Stimulated activated effector memory CD8-positive, alpha-beta T cell treated with anti-CD3 and anti-CD28 coated beads, Interleukin-12 subunit alpha, Interleukin-12 subunit beta, amount 100 ng/mL, for 72 hours (primary cell): ENCODE measurements at places on chromosomes 1 and 21.

GRCh38 chr1:13469343-13469742, 44.5 kb downstream of the LRRC38 start:
- DNase-seq, result no peak

DNA sequence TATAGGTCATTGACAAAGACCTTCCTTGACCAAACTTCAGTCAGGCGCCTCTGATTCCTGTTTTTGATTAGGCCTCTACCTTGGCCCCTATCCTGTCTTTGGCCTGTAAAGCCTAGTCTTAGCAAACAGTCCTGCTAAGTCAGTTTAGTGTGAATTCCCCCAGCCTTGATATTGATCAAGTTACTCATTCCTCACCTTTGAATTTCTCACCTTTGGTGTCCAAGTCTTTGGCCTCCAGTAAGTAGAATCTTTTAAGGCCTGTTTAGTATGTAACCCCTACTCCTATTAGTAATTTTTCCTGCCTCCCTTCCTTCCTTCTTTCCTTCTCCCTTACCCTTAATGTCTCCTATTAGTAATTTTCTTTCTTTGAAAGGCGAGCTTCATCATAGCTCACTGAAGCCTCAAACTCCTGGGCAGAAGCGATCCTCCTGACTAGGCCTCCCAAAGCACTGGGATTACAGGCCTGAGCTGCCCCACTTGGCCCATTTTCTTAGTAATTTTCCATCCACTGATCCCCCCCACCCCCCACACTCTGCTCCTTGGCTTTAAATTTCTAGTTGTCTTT, 13.0 kb upstream of the ZNF692 start:
- DNase-seq, result no peak

DNA sequence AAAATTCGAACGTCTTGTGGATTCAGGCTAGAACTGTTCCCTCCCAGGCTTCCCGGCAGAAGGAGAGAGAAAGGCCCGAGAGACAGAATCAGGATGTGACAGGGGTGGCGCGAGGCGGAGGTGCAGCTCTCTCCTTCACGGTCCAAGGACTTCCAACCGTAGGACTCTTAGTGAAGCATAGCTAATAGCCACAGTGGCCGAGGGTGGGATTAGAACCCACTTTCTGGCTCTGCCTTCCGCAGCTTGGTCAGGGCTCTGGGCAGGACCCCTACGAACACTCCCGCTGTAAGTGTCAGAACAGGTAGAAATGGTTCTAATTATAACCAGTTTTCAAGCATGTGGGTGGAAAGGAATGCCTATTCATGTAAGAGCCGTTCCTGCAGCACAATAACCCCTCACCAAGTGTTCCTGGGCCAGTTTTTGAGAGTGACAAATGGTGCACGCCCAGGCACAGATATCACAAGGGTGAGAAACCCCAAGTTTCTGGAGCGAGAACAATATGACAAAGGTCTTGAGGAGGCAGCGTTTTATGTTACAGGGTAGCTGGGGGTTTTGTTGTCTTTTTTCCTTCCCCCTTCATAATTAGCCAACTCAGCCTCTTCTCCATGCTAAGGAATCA, 86.4 kb downstream of the SYF2 start:
- no peak for DNase-seq

GRCh38 chr1:25796811-25797458, 3.1 kb upstream of the SELENON start:
- peak; percentile 85 for DNase-seq

DNA sequence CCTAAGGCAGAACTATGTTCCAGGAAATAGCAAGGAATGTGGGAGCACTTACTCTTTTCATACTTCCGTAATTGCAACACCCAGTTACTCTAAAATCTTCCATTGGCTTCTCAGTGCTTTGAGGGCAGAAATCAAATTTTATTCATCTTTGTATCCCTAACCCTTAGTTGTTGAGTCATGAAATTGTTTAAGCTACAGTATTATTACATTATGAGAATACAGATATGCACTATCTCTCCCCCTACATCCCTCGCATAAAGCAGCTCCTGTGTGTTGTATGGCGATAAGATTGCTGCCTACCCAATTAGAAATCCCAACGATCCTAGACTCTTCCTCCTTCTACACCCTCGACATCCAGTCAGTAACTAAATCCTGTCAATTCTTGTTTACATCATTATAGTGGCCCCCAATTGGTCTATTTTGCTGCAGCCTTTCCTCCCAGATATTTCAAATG, 2.6 kb downstream of the AIDA start:
- DNase-seq, result no peak

DNA sequence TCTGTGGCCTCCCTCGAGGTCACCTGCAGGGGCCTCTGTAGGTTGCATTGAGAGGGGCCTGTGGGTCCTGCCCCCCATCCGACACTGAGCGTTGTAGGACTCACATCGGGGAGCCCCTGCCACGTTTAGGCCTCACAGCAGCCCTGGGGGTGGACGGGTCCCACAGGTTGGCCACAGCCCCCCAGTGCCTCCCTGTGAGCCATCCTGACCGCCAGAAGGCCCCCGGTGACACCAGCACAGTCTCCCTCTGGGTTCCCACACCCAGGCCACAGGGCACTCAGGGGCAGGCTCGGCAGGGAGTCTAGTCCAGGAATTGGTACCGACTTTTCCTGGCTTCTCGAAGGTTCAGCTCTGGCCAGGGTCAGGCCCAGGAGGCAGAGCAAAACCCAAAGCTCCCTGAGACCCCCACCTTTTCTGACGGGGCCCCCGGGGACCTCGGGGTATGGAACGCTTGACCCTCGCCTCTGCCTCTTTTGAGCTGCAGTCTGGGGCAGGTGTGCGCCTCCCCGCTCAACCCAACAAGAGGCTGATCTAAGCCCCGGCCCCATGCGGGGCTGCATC, 13.9 kb upstream of the POFUT2 start:
- no peak for DNase-seq

- no peak for DNase-seq
These were observed 27.2 kb downstream of the UTP25 start for GRCh38 chr1:209855006-209855405.

DNA sequence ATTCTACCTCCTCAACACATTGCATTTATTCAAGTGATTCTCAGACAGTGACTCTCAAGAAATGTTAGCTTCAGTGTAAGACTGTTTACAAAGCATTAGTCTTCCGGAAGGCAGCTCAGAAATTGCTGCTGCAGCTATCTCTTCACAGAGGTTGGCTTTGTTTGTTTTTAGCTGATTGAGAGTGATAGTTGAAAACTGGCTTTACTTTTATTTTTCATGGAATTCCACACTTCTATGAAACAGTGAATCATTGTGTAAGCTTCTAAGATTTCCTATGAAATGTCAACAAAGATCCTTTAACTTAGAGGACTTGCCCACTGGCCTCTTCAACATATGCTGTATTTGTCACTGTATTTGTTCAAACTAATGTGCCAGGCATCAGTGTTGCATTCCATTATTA, 121.3 kb downstream of the TNNI3K start:
- no peak for DNase-seq

- DNase-seq, result no peak
These were observed 147.0 kb upstream of the ERG start for GRCh38 chr21:38645282-38645681.

DNA sequence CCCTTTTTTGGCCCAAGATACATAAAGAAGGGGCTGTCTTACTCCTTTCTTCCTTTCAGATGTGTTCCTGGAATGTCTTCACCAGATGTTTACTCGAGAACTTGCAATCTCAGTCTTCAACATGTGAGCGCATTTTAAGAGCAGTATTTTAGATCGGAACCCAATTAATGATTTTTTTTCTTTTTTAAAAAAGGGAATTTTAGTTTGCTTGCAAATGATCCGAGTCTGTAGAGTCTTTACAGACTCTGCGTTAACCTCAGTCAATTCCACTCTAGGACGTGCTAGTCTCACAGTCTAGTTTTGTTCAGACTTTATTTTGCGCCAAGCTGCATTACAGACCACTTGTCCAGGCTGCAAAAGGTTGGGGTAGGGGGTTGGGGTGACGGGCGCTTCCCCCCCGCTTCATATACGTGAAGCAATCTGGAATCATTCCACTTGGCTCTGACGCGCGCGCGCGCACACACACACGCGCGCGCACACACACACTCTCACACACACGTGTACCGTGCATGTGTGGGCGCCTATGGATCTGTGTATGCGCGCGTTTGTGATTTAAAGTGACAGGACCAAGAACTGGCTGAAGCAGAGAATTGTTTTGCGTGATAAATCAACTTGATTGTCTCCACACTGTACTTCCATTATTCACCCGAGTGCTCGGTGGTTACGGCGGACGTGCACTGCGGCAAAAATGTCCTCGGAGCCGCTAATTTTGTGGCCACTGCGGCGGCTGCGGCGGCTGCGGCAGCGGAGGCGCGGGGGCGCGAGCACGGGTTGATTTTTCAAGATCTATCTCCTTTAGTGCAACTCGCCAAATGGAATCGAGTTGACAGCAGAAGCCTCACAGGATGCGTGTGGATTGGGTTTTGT, 25.6 kb upstream of the NFIA start:
- peak; percentile 9 for DNase-seq

GRCh38 chr1:236875975-236876374, 80.9 kb downstream of the MTR start:
- no peak for DNase-seq

DNA sequence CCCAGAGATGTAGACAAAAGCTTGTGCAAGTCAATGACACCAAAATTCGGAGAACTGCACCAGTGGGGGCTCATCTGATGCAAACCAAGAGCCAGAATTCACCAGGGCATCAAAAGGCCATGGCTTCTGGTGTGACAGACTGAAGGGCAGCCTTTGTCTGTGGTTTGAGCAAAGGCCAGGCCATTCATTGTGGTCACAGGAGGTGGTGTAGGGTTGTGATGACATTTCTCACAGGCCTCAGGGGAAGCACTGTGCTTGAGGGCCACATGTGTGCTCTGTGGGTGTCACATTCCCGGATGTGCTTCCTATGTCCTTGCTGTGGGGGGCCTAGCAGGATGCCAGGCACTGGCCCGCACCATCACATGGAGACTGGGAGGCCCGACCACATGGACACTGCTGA, 22.5 kb upstream of the KCNE1 start:
- no peak for DNase-seq

GRCh38 chr1:31371121-31371959, 1.5 kb downstream of the FABP3 start:
- DNase-seq, result no peak

GRCh38 chr1:205339717-205340116, 17.0 kb downstream of the KLHDC8A start:
- DNase-seq, result peak; percentile 70

DNA sequence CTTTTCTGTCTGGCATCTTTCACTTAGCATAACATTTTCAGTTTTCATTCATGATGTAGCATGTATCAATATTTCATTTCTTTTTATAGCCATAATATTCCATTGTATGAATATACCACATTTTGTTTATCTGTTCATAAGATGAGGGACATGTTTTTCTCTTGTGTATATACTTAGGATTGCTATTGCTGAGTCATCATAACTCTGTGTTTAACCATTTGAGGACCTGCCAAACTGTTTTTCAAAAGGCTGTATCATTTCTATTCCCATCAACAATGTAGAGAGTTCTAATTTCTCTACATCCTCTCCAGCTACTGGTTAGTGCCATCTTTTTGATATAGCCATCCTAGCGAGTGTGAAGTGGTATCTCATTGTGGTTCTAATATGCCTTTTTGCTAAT, 26.2 kb downstream of the MPZL1 start:
- DNase-seq, result no peak

GRCh38 chr1:220787069-220787619, 431 bp downstream of the MTARC1 start:
- DNase-seq, result no peak

- DNase-seq, result no peak
These were observed 40.5 kb upstream of the IFNAR2 start for GRCh38 chr21:33189237-33189636.

- DNase-seq, result no peak
These were observed 27.5 kb upstream of the TMEM52 start for GRCh38 chr1:1946540-1946939.

DNA sequence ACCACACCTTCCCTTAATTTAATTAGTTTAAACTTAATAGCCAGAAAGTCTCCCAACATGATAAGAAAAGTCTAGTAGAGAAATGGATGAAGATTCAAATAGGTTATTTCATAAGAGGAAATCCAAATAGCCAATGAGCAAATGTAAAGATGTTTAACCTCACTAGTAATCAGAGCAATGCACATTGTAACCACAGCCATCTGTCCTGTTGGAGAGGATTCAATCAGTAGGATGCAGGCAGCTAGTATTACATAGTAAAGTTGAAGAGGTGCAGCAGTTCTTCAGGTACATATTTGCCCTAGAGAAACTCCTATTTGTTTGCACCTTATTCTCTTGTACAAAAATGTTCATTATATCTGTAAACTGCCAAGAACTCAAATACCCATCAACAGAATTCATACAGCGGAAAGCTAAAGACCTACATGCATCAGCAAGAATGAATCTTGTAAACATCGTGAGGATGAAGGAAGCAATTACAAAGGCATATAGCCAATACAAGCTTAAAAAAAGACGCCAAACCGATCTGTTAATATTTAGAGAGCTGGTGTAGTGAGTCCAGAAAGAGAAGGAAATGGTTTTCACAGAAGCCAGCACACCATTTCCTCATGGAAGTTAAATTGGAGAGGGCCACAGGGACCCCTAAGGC, 27.9 kb downstream of the DIP2A start:
- DNase-seq, result no peak
